GM23248 (cell line): ENCODE measurements at places on chromosomes 12 and 14. TPM values are rescaled to one million over a fixed set of nuclear protein-coding genes. Genes with fewer than 3 reads are reported as not detected.

- DNase-seq: no peak
Observed at GRCh38 chr14:98350213-98350612, 921.8 kb downstream of the BCL11B start.

GRCh38 chr12:28569698-28570411 lies 379.6 kb downstream of the CCDC91 start:
- peak; percentile 82 for DNase-seq

Gene LUM
- total RNA-seq: 556 and 573 TPM in 2 replicates

GRCh38 chr12:6847676-6848075 lies 3.4 kb downstream of the CDCA3 start:
- no peak for DNase-seq
